Parietal lobe (tissue), 2 donors: ENCODE measurements at places on chromosomes 5 and 9. TPM values are rescaled to one million over a fixed set of nuclear protein-coding genes. Genes with fewer than 3 reads are reported as not detected.

Gene C9orf153
- 1.3 TPM for total RNA-seq

Gene CCDC183
- 6.3 TPM for total RNA-seq

Gene ZNG1F
- 33.8 TPM for total RNA-seq

Gene RGS7BP
- 26.0 TPM for total RNA-seq

Gene IFNA13
- not detected for total RNA-seq

Gene GBGT1
- 6.9 TPM for total RNA-seq

Gene PCDHGB6
- total RNA-seq = 35.4 TPM

Gene NUTM2F
- not detected for total RNA-seq

Gene SLC22A5
- 13.5 TPM for total RNA-seq

Gene IFNB1
- not detected for total RNA-seq

Gene WDR41
- total RNA-seq = 85.4 TPM

Gene PTGDS
- 11.9 TPM for total RNA-seq

Gene INSL4
- not detected for total RNA-seq
